Uterus (tissue), 4 donors: ENCODE measurements at places on chromosomes 2 and 18. TPM values are rescaled to one million over a fixed set of nuclear protein-coding genes. Genes with fewer than 3 reads are reported as not detected.

DNA sequence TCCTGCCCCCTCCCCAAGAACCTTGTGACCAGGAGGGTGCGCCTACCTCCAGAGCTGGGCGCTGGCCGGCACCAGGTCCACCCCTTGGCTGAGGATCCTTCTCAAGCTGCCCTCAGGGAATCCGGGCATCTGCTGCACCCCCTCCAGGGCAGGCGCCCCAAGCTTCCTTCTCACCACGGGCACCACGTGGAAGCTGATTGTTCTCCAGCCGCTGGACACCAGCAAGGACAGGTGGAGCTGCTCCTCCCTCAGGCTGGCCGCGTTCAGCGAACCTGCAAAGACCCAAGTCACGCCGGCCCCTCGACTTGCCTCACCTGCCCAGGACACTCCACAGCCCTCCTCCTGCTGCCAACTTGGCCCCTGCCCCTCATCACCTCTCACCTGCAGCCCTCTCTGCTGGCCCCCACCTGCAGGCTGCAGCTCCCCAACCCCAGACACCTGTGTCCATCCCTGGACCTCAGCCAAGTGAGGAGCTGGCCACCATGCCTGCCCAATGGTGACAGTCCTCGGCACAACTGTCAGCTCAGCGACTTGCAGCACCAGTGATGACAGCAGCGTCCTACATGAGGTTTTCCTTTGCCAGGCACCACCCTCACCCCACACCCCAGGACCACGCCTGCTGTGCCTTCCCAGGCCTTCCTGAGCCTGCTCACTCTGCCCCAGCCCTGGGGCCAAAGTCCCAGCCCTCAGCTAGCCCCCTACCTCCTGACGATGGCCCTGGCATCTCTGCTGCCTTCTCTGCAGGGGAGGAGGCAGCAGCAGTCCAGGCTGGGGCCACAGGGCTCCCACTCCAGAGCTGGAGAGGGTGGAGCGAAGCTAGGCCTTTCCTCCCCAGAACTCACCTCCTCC is 4.2 kb downstream of the MAB21L4 start:
- DNase-seq = no peak
- H3K4me3 ChIP-seq = no peak overlapping the region

Gene RAX
- total RNA-seq = not detected

Gene MALL
- total RNA-seq = 13.7 TPM

DNA sequence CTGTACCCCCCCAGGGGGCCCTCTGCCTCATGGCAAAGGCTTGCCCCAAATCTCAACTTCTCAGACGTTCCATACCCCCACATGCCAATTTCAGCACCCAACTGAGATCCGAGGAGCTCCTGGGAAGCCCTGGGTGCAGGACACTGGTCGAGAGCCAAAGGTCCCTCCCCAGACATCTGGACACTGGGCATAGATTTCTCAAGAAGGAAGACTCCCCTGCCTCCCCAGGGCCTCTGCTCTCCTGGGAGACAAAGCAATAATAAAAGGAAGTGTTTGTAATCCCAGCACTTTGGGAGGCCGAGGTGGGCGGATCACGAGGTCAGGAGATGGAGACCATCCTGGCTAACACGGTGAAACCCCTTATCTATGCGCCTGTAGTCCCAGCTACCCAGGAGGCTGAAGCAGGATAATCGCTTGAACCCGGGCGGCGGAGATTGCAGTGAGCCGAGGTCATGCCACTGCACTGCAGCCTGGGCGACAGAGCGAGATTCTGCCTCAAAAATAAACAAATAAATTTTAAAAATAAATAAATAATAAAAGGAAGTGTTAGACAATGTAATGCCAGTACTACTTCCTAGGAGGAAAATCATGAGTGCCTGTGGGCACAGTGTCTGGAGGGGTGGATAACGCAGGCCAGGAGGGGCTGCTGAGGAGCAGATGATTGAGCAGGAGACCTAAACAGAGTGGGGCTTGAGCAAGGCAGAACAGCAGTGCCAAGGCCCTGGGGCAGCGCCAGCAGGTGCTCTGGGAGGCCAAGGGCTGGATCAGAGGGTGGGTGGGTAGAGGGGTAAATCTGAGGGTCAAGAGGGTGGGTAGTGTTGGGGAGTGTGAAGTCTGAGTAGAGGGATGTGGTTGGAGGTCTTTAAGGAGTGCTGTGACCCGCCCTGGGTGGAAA is 4.0 kb downstream of the ALPP start:
- H3K27me3 ChIP-seq = no peaks in the 10 kb centered on the region
- H3K27ac ChIP-seq = no peak overlapping the region
- no peaks in the 10 kb centered on the region for H3K36me3 ChIP-seq
- DNase-seq = no peak
- H3K4me1 ChIP-seq = no peaks in the 10 kb centered on the region
- no peak overlapping the region for H3K4me3 ChIP-seq

- no peaks in the 10 kb centered on the region for H3K4me1 ChIP-seq
- peak overlapping the region; percentile 60 for H3K4me3 ChIP-seq
- H3K27me3 ChIP-seq = no peaks in the 10 kb centered on the region
- DNase-seq = no peak
- no peaks in the 10 kb centered on the region for H3K36me3 ChIP-seq
Observed at GRCh38 chr2:119222863-119223520, 642 bp upstream of the STEAP3 start.

DNA sequence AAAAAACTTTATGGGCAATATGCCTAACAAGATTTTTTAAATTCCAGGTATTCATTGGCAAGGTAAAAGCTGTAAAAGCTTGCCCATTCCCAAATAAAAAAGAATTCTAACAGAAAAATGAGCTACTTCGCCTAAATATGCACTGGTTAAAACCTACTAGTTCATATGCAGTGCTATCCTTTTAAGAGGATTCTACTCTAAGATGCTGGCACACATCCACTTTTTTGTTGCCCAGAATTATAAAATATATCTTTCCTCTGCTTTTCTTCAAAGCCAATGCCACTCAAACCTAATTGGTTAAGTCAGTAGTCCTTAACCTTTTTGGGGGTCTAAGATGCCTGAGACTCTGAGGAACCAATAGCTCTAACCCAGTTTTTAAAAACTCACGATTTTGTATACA is 3.2 kb downstream of the XPO1 start:
- H3K36me3 ChIP-seq = no peaks in the 10 kb centered on the region
- no peaks in the 10 kb centered on the region for H3K27me3 ChIP-seq

- no peak for DNase-seq
- no peak overlapping the region for H3K4me3 ChIP-seq
- H3K36me3 ChIP-seq = no peaks in the 10 kb centered on the region
- H3K4me1 ChIP-seq = no peaks in the 10 kb centered on the region
- no peak overlapping the region for H3K27ac ChIP-seq
Observed at GRCh38 chr2:100731535-100731981, 88.4 kb upstream of the NPAS2 start.

- no peaks in the 10 kb centered on the region for H3K27me3 ChIP-seq
- no peaks in the 10 kb centered on the region for H3K36me3 ChIP-seq
- DNase-seq = no peak
- no peak overlapping the region for H3K27ac ChIP-seq
- H3K4me3 ChIP-seq = no peak overlapping the region
Observed at GRCh38 chr2:126703311-126703710, 47.4 kb downstream of the GYPC start.

DNA sequence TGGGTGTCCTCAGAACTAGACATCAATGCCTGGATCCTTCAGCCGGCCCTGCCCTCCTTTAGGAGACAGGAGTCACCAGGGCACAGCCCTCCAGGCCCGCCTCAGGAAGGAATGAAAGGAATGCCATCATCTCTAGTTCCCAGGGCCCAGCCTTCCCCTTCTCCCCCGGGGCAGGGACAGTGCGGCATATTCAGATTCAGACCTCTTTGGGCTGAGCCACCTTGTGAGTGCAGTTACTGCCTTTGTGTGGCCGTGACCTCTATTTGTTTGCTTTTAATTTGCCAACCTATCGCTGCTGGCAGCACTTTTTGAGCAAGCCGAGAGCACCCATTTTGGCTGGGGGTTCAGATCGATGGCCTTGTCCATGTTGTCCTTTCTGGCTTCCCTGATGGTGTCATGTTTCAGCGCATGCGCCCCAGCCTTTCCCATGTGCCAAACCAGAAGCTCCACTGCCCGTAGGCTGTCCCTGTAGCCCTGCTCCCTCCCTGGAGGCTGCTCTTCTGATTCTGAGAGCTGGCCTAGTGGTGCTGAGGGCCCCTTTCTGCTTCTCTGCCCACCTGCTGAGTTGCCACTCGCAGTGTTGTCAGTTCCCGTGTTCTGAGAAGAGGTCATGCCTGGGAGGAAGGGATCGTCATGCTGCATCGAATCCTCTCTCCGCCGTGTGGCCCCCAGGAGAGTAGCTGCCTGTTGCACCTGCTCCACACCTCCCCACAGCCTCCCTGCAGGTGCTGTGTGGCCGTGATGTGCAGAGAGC is 10.9 kb downstream of the ANKRD23 start:
- H3K4me3 ChIP-seq = no peak overlapping the region
- no peaks in the 10 kb centered on the region for H3K4me1 ChIP-seq
- H3K36me3 ChIP-seq = no peaks in the 10 kb centered on the region
- no peak overlapping the region for H3K27ac ChIP-seq
- H3K27me3 ChIP-seq = no peaks in the 10 kb centered on the region

DNA sequence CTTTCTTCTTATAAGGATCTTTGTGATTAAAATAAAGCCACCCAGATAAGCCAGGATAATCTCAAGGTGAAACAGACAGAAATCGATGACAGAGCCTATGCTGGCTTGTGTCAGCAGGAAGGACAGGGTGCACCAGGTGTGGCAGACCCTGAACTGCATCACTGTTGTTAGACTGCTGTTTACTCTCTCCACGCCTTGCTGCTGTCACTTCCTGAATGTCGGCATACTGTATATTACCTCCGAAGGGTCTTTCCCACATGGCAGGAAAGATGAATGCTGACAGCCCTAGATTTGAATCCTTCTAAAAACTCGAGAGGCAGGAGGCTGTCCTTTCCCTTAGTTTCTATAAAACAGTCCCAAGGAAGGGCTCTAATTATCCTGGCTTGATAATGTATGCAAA is 18.9 kb upstream of the TMEM163 start:
- no peak overlapping the region for H3K27ac ChIP-seq
- H3K4me3 ChIP-seq = no peak overlapping the region
- H3K4me1 ChIP-seq = no peaks in the 10 kb centered on the region
- H3K36me3 ChIP-seq = no peaks in the 10 kb centered on the region
- H3K27me3 ChIP-seq = no peaks in the 10 kb centered on the region
- DNase-seq = no peak

GRCh38 chr2:693606-694005 is 16.4 kb upstream of the TMEM18 start:
- H3K27ac ChIP-seq = peak overlapping the region; percentile 92
- H3K27me3 ChIP-seq = no peaks in the 10 kb centered on the region
- H3K4me1 ChIP-seq = peaks cover 27% of the 10 kb centered on the region
- no peak for DNase-seq
- H3K4me3 ChIP-seq = no peak overlapping the region

DNA sequence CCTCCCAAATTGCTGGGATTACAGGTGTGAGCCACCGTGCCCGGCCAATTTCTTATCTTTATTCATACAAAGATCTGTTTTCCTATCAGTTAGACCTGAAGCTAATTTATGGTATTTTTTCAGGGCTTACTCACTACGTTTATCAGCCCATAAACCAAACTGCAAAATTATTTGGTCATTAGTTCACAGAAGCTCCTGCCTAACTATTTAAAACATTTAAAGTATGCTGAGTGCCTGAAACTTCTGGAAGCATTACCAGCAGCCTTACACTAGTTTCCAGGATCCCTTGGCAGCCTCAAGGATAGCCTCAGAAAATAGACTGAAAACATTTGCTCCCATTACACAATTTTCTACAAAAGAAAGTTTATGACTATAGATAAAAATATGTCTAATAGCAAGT is 68.8 kb downstream of the GALNT13 start:
- H3K27ac ChIP-seq = no peak overlapping the region
- H3K4me1 ChIP-seq = no peaks in the 10 kb centered on the region
- no peaks in the 10 kb centered on the region for H3K36me3 ChIP-seq
- H3K4me3 ChIP-seq = no peak overlapping the region
- no peaks in the 10 kb centered on the region for H3K27me3 ChIP-seq
- no peak for DNase-seq

Gene PROC
- 0.21 TPM for total RNA-seq

DNA sequence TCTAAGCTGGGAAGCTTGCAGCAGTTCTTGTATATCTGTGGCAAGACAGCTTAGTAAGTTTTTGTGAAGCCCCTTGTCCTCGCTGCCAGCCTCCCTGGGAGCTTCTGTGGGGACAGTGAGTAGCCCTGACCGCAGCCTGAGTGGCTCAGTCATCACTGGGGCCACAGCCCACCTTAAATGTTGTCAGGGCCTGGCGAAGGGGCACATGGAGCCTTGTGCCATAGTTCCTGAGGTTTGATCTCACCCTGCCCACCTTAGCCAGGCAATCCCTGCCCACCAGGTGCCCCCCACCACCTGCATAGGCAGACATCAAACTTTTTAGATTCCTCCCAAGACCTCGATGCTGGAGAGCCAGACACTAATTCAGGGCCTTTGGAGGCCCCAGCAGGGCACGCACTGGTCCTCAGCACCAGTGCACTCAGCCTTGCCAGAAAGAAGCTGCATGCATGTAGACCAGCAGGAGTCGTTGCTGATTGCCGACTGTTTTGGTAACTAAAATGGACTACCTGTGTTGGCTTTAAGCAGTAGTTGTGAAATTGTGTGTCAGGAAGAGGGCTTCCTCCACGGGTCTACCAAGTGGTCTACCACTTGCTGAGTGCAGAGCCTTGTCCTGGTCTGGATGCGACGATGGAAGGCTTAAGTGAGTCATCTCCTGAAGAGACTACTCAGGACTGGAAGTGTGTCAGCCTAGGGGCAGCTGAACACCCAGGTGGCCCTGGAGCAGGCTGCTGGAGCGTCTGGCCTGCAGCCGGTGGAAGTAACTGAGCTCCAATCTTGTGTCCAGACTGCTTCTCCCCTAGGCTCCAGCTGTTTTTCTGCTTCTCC is 233.1 kb downstream of the SEPTIN10 start:
- H3K4me1 ChIP-seq = no peaks in the 10 kb centered on the region
- no peaks in the 10 kb centered on the region for H3K27me3 ChIP-seq
- no peak overlapping the region for H3K27ac ChIP-seq
- peak; percentile 8 for DNase-seq
- no peaks in the 10 kb centered on the region for H3K36me3 ChIP-seq

DNA sequence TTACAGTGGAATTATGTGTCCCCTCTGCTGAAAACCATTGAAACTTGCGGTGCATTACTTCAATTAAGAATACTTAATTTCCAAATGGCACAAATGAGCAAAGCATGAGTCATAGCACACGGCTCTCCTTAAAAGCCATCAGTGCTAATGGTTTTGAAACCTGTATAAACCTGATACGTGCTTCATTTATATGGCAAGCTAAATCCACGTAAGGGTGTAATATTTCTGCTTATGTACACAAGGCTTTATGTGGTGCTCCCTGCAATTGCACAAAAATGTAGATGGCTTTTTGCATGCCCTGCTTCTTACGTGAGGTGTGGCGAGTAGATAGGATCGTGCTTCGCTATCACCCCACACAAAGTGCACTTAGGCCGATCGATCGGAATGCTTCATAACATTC is 840.9 kb downstream of the GALR1 start:
- no peak overlapping the region for H3K27ac ChIP-seq
- no peaks in the 10 kb centered on the region for H3K27me3 ChIP-seq
- DNase-seq = no peak
